Natural killer cell (primary cell): ENCODE measurements at places on chromosomes 5 and 9. TPM values are rescaled to one million over a fixed set of nuclear protein-coding genes. Genes with fewer than 3 reads are reported as not detected.

- no peaks in the 10 kb centered on the region for H3K27me3 ChIP-seq
- peaks cover 29% of the 10 kb centered on the region for H3K4me1 ChIP-seq
- H3K4me3 ChIP-seq = no peak overlapping the region
- peaks cover 29% of the 10 kb centered on the region for H3K36me3 ChIP-seq
Observed at GRCh38 chr9:136901516-136902258, 15.4 kb downstream of the TRAF2 start.

DNA sequence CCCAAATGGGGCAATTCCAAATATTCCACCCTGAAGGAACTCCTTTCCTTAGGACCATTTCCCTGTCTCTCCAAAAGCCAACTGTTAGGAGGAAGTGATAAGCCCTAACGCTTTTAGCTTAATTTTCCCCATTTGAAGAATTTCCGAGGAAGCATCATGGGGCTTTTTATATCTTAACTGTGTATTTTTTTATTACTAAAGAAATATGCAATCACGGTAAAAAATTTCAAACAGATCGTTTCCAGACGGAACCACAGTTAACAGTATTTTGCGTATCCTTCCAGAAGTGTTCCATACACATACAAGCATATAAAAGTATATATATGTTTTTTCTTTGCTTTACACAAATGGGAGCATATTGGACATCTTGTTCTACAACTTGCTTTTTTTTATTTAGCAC lies 133.8 kb downstream of the FGF1 start:
- DNase-seq = no peak
- H3K4me1 ChIP-seq = no peaks in the 10 kb centered on the region
- no peak overlapping the region for H3K4me3 ChIP-seq
- H3K36me3 ChIP-seq = no peaks in the 10 kb centered on the region

FAXDC2 gene
- 2.9 TPM for total RNA-seq

SHISAL2B gene
- total RNA-seq = not detected

- no peaks in the 10 kb centered on the region for H3K27me3 ChIP-seq
- H3K4me1 ChIP-seq = peaks cover 5% of the 10 kb centered on the region
- H3K36me3 ChIP-seq = no peaks in the 10 kb centered on the region
- no peak for DNase-seq
Observed at GRCh38 chr9:113416149-113416721, 5.7 kb downstream of the C9orf43 start.

DNA sequence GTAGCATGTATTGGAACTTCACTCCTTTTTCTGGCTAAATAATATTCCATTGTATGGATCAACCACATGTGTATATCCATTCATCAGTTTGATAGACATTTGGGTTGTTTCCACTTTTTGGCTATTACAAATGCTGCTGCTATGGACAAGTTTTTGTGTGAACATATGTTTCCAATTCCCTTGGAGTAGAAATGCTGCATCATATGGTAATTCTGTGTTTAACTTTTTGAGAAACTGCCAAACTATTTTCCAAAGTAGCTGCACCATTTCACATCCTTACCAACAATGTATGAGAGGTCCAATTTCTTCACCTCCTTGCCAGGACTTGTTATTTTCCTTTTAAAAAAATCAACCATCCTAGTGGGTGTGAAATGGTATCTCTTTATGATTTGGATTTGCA lies 8.4 kb downstream of the FRRS1L start:
- peaks cover 2% of the 10 kb centered on the region for H3K27me3 ChIP-seq
- no peaks in the 10 kb centered on the region for H3K36me3 ChIP-seq
- DNase-seq = no peak
- H3K4me3 ChIP-seq = no peak overlapping the region
- no peaks in the 10 kb centered on the region for H3K4me1 ChIP-seq

GRCh38 chr5:126852841-126853271 lies 75.9 kb downstream of the LMNB1 start:
- peaks cover 26% of the 10 kb centered on the region for H3K4me1 ChIP-seq
- H3K27me3 ChIP-seq = no peaks in the 10 kb centered on the region
- H3K4me3 ChIP-seq = no peak overlapping the region
- H3K27ac ChIP-seq = peak overlapping the region; percentile 79
- no peaks in the 10 kb centered on the region for H3K36me3 ChIP-seq

DNA sequence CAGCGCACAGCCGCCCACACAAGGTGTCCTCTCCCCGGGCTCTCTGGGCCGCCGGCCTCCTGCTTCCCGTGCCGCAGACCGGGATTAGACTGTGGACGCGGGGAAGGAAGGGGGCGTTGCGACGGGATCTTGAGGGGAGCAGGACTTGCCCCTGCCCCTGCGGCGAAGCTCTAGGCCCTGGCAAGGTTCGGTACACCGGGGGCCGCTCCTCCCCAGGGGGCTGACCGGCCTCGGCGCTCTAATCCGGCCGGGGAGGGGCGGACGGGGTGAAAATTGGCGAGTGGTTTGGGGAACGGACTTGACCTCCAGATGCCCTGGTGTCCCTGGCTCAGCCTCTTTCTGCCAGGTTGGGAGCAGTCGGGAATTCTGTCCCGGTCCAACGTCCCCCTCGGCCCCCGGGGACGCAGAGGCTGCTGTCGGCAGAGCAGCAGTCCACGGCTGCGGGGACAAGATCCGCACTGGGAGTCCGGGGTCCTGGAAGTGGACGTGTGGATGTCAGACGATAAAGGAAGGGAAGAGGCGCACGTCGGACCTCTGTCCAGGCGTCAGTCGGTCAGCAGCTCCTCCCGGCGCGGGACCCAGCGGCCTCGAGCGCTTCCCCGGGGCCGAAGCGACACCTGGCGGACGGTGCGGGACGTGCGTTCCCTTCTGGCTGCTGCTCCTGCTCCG lies 1.9 kb upstream of the CNTFR start:
- H3K4me3 ChIP-seq = peak overlapping the region; percentile 20
- peaks cover 40% of the 10 kb centered on the region for H3K27me3 ChIP-seq
- H3K27ac ChIP-seq = no peak overlapping the region
- no peaks in the 10 kb centered on the region for H3K36me3 ChIP-seq

DAB2IP gene
- 0.19 TPM for total RNA-seq

DNA sequence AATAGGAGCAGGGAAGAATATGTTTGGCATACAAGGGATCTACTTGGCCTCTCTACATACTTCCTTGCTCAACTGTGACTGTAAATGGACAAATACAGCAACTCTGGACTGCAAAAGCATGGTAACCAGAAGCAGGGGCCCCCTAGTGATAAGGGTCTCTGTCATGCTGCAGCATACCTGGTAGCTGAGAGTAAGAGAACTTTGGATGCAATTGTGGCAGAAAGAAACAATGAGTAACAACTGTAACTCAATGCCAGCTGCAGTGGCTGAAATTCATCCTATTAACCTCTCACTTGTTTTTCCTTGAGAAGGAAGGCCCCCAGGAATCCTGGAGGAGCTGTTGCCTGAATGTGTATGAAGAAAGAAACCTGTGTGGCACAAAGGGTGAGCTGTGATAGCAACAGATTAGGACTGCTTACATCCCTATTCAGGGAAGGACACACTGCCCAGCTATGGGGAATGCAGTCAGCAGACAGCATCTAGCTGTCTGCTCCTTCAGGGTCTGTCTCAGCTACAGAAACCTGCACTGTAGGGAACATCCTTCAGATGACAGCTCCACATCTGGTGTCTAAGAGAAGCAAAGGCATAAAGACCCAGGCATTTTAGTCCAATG lies 468.1 kb upstream of the ACTBL2 start:
- H3K4me3 ChIP-seq = no peak overlapping the region
- H3K4me1 ChIP-seq = no peaks in the 10 kb centered on the region
- H3K27me3 ChIP-seq = no peaks in the 10 kb centered on the region
- no peak for DNase-seq

GRCh38 chr5:54785729-54786591 lies 199.4 kb downstream of the ESM1 start:
- H3K27ac ChIP-seq = no peak overlapping the region
- H3K27me3 ChIP-seq = no peaks in the 10 kb centered on the region
- H3K4me1 ChIP-seq = peaks cover 4% of the 10 kb centered on the region
- no peak for DNase-seq
- H3K36me3 ChIP-seq = no peaks in the 10 kb centered on the region
